ENCODE measurements at places on chromosomes 7 and 10.
A peak's percentile ranks its signal among the peaks of the same experiment; 100 is the strongest.

- DNase-seq = no peak
These were observed 89.7 kb upstream of the FAM20C start for GRCh38 chr7:102721-103120.

- DNase-seq = peak; percentile 88
These were observed at the start of gene SLC35G1 for GRCh38 chr10:93893646-93894515. Gene SLC35G1, plus strand, starts transcription at chr10:93893978. Its CDS starts 56 bp downstream, at chr10:93894034.

- no peak for DNase-seq
These were observed 93.1 kb upstream of the PDE1C start for GRCh38 chr7:32163141-32163806.

DNA sequence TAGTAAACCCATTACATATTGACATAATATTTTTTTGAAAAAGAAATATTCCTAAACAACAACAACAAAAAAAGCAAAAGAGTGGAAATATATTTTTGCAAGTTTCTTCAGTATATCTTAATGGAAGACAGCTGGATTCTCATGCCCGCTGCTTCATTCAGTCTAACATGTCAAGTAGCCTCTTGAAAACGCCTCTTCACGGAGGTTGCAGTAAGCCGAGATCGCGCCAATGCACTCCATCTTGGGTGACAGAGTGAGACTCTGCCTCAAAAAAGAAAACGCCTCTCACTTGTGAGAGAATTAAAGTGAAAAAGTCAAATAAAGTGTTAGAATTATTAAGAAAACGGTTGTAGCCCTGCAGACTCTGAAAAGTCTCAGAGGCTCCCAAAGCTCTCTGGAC is 1.3 kb downstream of the CUTC start:
- no peak for DNase-seq

GRCh38 chr7:77544518-77544917 is 7.4 kb downstream of the PTPN12 start:
- no peak for DNase-seq

GRCh38 chr10:59176241-59177030 is at the start of gene PHYHIPL:
Gene PHYHIPL, plus strand, starts transcription at chr10:59176643. Its CDS starts 211 bp downstream, at chr10:59176854.
- peak; percentile 72 for DNase-seq

GRCh38 chr7:156791241-156791640 is 101.7 kb downstream of the LMBR1 start:
- DNase-seq = no peak

DNA sequence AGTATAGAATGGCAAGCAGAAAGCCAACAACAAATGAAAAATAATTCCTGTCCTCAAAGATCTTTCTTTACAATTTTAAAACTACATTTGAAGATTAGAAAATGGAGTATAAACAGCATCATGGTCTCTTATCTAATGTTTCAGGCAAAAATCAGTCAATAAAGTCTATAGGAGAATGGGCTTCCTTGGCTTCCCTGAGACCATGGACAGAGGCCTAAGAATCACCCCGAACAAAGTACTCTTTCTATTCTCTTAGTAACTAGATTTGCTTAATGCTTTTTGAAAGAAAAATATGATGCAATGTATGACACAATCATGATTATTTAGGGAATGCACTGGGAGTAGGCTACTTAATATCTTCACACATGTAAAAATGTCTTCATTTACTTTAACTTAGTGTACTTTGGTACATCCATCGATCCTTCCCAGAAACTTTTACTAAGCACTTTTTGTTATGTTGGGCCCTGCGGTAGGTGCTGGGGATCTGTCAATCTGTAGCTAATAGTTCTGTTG is 17.3 kb downstream of the GRM3 start:
- DNase-seq = no peak

DNA sequence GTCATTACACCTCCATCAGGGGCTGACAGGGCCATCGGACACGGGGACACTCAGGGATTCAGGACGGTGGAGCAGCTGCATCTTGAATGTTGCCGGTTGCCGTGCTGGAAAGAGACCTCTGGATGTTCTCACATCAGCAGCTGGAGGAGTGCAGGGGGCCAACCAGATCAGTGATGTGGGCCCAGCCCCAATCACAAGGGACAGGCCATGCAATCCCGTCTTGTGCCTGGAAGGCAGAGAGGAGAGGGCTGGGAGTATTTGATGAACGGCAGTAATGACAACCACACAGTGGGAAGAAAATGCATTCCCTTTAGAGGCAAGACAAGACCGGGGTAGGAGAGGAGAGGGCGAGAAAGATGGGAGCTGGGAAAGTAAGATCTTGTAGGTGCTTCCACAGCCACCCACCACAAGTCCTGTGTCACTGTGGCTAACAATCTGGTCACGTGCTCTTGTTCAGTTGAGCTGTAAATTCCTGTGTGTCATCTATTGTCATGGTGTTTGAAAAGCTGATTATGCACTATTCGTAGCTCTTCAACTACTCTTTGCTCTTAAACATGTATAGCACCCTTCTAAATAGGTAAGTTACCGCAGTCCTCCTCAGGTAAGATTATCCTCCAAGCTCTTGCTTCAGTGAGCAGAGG is 85.9 kb upstream of the LEP start:
- peak; percentile 57 for DNase-seq

- no peak for DNase-seq
These were observed 10.8 kb upstream of the MNX1 start for GRCh38 chr7:157021071-157021870.

- no peak for DNase-seq
These were observed 184.6 kb downstream of the SGMS1 start for GRCh38 chr10:50439187-50439586.

DNA sequence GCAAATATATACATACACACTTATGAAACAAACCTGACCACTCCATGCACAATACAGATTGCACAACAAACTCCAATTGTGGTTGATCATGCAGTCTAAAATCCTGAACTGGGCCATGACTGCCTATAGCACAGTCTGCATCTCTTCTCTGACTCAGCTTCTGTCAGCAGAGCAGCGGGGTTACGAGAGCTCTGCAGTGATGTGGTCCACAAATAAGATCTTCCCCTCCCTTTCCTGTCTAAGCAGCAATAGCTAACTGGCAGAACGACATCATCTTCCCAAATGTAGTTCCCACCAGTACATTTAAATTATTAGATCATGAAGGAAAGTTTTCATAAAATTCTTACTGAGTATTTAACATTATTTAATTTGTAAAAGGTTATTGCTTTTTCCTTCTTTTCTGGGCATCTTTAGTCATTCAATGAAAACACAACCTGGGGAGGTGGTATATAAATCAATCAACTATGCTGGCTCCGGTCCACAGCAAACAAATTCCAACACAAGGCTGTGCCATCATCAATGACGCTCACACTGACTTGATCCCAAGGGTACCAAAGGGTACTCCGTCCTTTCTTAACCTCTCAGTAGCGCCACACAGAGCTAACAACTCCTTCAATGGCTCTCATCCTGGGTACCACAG is 17.1 kb downstream of the ARHGAP21 start:
- no peak for DNase-seq

GRCh38 chr10:126349676-126350075 is 38.6 kb downstream of the ADAM12 start:
- no peak for DNase-seq

GRCh38 chr7:155119801-155120382 is 49.8 kb downstream of the HTR5A start:
- no peak for DNase-seq

DNA sequence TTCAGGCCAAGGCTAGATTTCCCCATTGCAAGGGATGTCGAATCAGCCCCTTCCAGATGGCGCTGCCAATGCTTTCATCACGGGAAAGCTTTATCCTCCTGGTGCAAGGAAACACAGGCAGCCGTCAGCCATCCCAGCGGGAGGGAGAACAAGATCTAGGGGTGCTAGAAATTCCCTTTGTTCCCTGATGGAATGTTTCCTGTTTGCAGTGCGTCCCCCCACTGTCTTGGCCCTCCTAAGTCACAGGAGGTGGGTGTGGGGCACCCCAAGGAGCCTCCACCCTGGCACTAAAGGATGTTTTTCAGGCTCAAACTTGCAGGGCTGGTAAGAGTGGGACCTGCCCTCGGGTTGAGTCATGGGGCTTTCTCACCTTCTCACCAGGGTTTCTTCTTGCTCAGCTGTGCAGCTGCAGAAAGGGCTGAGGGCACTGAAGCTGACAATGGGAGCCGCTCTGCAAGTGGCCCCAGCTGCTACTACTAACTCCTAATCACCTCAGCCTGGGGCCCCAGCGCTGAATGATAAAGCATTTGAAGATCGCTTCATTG is 103.6 kb downstream of the PRPF18 start:
- no peak for DNase-seq

GRCh38 chr7:17674166-17674942 is 265.9 kb downstream of the SNX13 start:
- no peak for DNase-seq

DNA sequence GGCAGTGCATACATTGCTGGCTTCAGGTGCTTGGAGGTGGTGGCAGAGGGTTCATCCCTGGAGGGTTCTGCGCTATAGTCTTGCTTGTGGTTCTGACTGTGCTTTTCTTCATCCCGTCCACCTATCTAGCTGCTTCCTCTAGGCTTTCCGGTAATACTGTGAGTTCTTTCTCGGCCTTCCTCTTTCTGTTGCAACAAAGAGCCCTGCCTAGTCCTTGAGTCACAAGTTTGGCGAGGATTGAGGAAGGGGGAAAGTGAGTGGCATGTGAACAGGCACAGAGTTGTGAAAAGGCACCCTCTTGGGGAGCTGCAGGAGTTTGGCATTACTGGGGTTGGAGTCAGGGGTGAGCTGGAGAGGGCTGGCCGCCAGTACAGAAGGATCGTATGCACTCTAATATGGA is 123.0 kb downstream of the SH2D4B start:
- DNase-seq = no peak

- no peak for DNase-seq
These were observed 5.7 kb upstream of the CELF2 start for GRCh38 chr10:11011984-11012383.

- peak; percentile 61 for DNase-seq
These were observed 79.3 kb upstream of the ACBD5 start for GRCh38 chr10:27319752-27320431.

- no peak for DNase-seq
These were observed 64.7 kb downstream of the BICC1 start for GRCh38 chr10:58577437-58577777.

DNA sequence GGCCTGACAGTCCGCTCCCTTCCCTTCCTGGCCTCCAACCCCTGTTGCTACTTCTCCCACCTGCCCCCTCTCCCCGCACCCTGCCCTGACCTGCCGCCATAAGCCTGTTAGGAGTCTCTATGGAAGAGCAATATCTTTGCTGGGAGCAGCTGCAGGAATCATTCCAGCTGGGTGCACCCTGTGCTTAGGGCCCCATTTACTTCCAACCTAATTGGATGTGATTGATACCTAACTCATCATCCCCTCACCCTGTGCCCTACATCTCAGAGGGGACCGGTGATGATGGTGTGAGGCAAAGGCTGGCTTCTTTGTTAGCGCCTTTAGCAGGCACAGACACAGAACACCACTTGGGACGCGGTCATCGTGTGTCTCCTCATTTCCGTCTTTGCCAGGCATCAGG is 80.0 kb upstream of the FAM180A start:
- no peak for DNase-seq

DNA sequence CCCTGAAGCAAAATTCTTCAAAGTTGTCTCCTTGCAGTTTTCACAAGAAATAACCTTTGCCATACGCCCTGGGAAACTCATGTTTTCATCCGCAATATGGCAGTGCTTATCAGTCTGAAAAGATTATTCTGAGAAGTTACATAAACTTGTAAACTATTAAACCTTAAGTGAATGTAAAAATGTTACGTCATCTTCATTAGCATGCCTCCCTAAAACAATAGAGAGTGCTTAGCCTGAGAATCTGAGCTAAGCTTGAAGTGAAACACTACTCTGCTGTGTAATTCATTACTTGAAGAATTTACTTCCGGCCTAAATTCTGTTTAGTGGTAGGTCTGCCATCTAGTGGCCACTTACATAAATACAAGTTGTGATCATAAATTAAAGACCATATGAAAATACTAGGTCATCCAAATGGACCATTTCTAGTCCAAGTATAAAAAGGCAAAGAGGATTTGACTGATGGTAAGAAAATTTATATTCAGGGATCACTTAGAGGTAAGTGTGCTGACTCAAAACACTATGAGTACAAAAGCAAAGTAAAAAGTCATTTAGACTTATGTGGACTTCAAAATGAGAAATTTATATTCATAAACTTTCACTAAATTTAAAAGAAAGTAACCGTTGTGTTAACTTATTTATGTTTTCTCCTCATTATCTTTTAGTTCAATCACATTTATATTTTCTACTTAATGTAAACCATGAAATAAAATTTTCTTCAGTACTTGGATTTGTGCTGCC is 745.1 kb upstream of the LRRTM3 start:
- DNase-seq = no peak

- DNase-seq = no peak
These were observed 647.6 kb downstream of the TNS3 start for GRCh38 chr7:46934198-46934825.

GRCh38 chr10:105534086-105534485 is 893.0 kb downstream of the SORCS3 start:
- no peak for DNase-seq

DNA sequence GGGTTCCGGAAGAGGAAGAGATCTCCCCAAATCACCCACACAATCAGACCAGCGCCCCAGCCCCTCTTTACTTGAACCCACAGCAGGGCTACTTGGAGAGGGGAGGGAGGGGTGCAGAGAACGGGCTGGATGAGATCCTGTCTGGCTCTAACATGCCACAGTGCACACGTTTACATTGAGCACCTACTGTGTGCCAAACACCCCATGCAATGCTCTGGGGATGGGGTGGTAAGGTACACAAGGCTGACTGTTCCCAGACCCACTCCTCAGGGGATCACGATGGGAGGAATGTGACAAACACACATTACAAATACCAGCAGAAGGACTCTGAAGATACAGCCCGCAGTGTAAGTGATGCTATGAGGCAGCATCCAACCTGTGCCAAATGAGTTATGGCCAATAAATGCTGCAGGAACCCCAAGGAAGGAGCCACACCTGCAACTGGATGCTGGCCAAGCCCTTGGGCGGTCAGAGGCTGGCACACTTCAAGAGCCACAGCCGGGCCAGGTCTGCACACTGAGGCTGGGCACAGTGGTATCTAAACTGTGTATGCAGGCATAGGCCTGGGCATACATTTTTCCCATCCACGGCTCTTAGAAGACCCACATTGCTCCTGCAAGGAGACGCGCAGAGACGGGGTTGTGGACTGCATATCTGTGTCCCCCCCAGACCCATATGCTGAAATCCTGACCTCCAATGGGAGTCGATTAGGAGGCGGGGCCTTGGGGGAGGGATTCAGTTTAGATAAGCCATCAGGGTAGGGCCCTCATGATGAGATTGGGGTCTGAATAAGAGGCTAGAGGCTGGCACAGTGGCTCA is 6.4 kb downstream of the SPOCK2 start:
- no peak for DNase-seq

- no peak for DNase-seq
These were observed 5.2 kb upstream of the APBB1IP start for GRCh38 chr10:26432938-26433337.

DNA sequence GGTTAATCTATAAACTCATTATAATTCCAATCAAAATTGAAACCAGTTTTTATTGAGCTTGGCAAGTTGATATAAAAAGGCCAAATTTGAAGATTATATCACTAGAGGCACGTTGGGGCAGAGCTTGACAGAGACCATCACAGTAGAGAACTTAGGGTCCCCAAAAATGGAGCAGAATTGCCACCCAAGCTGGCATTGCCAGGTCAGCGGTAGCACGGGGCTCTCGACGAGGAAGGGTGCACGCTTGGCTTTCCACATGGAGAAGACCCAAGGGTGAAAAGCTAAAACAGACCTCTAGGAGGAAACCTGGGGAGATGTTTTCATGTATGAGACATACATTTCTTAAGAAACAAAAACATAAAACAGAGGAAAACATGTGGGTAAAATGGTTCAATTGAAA is 4.3 kb upstream of the JAKMIP3 start:
- no peak for DNase-seq

GRCh38 chr10:26994743-26995142 is 105.6 kb downstream of the ANKRD26 start:
- no peak for DNase-seq
